ENCODE measurements at places on chromosomes 3 and 15.

DNA sequence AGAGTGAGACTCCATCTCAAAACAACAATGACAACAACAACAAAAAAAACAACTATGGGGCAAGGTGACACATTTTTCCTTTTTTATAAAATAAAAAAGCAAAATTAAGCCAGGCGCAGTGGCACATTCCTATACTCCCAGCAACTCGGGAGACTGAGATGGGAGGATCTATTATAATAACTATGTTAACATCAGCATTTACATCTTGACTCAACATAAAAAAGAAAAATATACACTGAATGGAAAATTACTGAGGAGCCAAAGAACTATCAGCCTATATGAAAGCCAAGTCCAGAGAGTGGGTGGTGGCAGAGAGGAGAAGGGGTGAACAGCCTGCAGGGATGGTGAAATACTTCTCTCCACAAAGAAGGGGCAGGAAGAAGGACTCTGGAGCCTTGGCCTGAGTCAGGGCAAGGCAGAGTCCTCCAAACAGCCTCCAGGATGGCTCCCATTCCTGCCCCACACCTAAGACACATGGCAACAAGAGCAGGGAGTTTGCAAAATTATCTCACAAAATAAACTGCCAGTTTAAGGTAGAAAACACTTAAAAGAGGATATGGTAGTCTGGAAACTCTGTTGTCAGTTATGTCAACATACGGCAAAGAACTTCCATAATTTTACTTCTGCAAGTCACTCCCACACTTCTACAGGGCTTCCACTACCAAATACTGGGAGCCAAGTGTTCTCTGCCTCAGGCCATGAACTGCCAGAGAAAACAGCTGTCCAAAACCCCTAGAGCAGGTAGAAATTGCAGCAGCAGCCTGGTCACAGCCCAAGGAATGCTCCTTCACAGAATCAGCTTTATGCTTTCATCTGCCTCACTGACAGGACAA, 25.9 kb downstream of the HSPBAP1 start:
- H3K27ac ChIP-seq, result no peak overlapping the region
- H3K27me3 ChIP-seq, result no peaks in the 10 kb centered on the region
- H3K36me3 ChIP-seq, result peaks cover 4% of the 10 kb centered on the region
- DNase-seq, result no peak

DNA sequence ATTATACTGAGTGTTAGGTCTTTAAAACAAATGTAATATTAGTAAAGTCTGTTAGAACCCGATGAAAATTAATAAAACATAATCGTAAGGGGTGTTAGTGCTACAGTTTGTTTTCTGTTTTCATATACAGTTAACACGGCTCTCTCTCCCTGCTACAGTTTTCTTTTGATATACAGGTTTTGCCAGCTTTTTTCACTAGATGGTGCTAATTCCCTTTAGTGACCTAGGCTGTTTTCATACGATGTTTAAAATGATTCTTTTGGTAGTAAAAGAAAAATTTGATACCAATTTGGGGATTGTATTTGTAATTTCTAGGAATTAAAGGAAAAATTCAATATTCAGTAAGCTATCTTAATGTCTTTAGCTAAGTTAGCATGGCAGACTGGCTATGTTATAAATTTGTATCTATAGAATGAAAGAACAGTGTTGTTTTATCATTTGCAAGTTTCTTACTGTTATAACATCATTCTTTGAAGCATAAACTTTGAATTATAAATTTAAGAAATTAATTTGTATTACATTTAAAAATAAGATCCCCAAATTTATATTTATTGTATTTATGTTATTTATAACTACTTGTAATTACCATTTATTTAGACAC, 11.5 kb downstream of the APH1B start:
- DNase-seq, result no peak
- H3K36me3 ChIP-seq, result no peaks in the 10 kb centered on the region
- no peaks in the 10 kb centered on the region for H3K27me3 ChIP-seq
- no peak overlapping the region for H3K4me3 ChIP-seq
- no peak overlapping the region for H3K27ac ChIP-seq

DNA sequence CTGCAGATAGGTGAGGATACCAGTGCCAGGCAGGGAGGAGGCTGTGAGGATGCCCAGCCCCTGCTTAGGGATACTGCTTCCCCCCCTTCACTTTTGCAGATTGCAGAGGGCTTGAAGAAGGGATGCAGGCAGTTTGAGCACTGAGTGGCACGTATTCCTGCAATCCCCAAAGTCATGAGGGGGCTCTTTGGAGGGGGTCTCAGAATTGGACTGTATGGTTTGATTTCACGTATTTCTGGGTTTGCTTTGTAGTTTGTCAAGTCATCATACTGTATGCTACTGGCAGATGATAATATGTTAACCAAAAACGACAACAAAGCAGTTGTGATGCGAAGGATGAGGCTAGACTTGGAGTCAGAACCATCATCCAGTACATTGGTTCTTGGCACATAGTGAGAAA, 28.1 kb downstream of the CHST14 start:
- peaks cover 20% of the 10 kb centered on the region for H3K4me1 ChIP-seq
- no peak for DNase-seq
- H3K27ac ChIP-seq, result no peak overlapping the region
- peaks cover 3% of the 10 kb centered on the region for H3K27me3 ChIP-seq

- no peak for DNase-seq
- H3K4me3 ChIP-seq, result no peak overlapping the region
- no peak overlapping the region for H3K27ac ChIP-seq
- H3K27me3 ChIP-seq, result no peaks in the 10 kb centered on the region
Observed at GRCh38 chr3:126945171-126945721, 37.7 kb upstream of the PLXNA1 start.

DNA sequence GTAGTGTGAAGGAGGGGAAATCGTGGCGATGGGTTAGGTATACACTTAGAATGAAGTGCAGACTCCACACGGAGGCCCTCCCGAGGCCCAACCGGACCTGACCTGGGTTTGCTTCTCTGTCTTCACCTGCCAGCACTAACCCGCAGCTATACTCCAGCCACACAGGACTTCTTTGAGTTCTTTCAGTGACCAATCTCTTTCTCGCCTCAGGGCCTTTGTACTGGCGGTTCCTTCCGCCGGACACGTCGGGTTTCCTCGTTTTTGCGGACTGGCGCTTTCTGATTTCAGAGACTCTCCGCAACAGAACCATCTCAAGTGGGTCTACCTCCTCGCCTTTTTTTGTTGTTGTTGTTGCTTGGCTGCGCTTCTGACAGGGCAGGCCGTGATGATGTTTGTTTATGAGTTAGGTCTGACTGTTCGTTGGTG, at the start of gene NEIL1:
Gene NEIL1, plus strand, starts transcription at position 244 of the 426 bp plus-strand sequence. CDS start 1,867 bp downstream, outside the sequence.
- H3K27me3 ChIP-seq, result no peaks in the 10 kb centered on the region
- peak within 1 kb of the TSS; percentile 77 for H3K4me3 ChIP-seq
- no peak for DNase-seq
- H3K36me3 ChIP-seq, result peaks cover 7% of the 10 kb centered on the region

Measured in activated naive CD4-positive, alpha-beta T cell treated with anti-CD3 and anti-CD28 coated beads for 36 hours (primary cell).